ENCODE measurements at places on chromosomes 11 and 22.

GRCh38 chr22:49660794-49661781 is 166.6 kb downstream of the BRD1 start:
- no peak for DNase-seq

DNA sequence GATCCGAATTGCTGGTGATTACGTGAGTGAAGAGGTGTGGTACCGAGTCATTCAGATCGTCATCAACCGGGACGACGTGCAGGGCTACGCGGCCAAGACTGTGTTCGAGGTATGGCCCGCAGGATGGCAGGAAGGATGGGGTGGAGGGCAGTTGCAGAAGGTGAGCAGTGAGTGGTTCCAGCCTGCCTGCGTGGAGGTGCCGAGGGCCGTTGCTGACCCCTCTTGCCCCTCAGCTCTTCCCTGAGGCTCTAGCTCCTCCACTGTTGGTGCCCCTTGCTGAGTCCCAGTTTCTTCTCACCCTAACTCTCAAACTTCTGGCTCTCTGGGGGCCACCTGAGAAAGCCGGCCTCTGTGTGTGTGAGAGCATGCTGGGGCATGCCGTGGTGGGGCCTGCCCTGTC is 43.9 kb downstream of the MUC6 start:
- no peak for DNase-seq

DNA sequence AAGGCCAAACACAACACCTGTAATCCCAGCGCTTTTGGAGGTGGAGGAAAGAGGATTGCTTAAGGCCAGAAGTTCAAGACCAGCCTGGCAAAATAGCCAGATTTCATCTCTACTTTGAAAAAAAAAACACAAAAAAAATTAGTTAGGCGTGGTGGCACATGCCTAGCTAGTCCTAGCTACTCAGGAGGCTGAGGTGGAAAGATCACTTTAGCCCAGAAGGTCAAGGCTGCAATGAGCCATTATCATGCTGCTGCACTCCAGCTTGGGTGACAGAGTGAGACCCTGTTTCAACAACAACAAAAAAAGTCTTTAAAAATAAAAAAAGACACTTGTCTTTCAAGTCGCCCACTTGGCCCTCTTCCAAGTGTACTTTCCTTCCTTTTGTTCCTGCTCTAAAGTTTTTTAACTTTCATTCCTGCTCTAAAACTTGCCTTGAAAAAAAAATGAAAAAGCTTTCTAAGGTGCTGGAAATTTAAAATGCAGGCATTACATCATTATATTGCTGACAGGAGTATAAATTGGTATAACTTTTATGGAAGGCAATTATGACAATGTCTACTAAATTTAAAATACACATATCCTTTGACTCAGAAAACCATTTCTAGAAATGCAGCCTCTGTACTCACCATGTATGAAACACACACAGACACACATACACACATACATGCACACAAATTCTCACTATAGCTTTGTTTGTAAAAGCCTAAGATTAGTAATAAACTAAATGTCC is 12.7 kb downstream of the LIPT2 start:
- no peak for DNase-seq

- peak; percentile 45 for DNase-seq
Measured at GRCh38 chr11:123654566-123655081, at the start of gene SCN3B. TSS of gene SCN3B (minus strand) at chr11:123654624. CDS start at chr11:123653801, 823 bp downstream.

DNA sequence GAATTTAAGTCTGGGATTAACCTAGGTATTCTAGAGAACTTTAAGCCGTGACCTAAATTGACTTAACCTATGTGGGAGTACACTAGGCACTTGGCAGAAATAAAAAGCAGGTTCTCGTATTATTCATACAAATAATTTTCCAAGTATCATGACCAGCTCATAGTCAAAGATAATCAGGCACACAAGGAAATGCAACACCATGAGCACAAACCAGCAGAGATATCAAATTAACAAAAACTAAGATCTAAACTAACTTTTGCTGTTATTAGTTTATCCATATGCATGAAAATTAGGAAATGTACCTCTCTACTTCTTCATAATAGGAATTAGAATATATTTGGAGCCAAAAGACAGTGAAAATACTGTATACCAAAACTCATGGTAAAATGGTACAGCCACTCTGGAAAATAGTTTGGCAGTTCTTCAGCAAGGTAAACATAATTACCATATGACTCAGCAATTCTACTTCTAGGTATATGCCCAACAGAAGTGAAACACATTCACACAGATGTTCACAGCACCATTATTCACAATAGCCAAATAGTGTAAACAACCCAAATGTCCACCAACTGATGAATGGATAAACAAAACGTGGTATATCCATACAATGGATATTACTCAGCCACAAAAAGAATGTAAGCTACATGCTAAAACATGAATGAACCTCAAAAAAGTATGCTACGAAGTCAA is 154.1 kb downstream of the ENTHD1 start:
- no peak for DNase-seq

Data from activated CD4-positive, alpha-beta T cell treated with anti-CD3 and anti-CD28 coated beads, Interleukin-2, Interleukin-4, amounts not matched to agents 100 ng/mL and 50 ng/mL, durations not matched to agents 16 hours and 8 hours (primary cell).